Esophagus mucosa (tissue), 1 donor: ENCODE measurements at places on chromosomes 3 and 15. TPM values are rescaled to one million over a fixed set of nuclear protein-coding genes. Genes with fewer than 3 reads are reported as not detected.
A peak's percentile ranks its signal among the peaks of the same experiment; 100 is the strongest.

Gene GABRR3
- total RNA-seq: not detected

GRCh38 chr15:96336108-96336595 lies 5.7 kb downstream of the NR2F2 start:
- no peak for ATAC-seq

Gene CHRNA7
- total RNA-seq: 0.76 TPM

GRCh38 chr3:173371848-173372487 lies 25.6 kb upstream of the NLGN1 start:
- ATAC-seq: no peak

DNA sequence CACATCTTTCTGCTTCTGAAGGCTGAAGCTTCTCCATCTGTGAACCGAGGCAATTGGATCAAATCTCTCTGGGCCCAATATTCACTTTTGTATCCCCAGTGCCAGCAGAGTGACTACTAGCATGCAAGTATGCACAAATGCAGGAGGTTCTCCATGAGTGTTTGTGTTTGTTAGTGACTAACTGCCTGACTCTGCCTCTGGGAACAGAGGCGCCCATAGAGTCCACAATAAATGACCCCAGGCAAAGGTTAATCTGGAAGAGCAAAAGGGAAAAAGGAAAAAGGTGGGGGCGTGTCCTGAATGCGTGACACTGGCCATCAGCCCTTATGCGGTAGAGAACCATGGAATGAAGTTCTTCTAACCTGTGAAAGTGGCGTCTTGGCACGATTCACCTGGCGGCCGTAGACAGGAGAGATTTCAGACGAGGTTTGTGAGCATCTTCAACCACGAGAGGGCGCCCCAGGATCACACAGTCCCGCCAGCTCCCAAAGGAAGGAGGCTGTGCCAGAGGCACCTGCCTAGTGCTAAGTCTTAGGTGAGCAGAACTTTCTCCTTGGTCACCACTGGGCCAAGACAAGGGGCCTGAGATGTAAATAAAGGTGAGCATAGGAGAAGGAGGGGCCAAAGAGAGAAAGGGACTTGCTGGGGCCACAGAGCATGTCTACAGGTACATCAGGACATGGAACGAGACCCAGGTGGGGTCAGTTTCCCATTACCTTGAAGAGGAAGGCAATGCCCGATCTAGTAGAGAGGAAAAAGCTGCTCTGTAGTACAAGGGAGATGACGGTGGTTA lies 44.2 kb downstream of the RBPMS2 start:
- peak; percentile 90 for ATAC-seq

Gene DGKG
- total RNA-seq: 0.40 TPM

- ATAC-seq: no peak
Observed at GRCh38 chr3:43852066-43852465, 161.3 kb downstream of the ABHD5 start.

Gene C2CD4A
- 0.44 TPM for total RNA-seq

- ATAC-seq: no peak
Observed at GRCh38 chr3:157275832-157276231, 115.9 kb upstream of the CCNL1 start.

GRCh38 chr15:57134851-57135250 lies 216.4 kb downstream of the TCF12 start:
- ATAC-seq: no peak

GRCh38 chr3:129486664-129487035 lies 41.8 kb upstream of the RHO start:
- no peak for ATAC-seq

DNA sequence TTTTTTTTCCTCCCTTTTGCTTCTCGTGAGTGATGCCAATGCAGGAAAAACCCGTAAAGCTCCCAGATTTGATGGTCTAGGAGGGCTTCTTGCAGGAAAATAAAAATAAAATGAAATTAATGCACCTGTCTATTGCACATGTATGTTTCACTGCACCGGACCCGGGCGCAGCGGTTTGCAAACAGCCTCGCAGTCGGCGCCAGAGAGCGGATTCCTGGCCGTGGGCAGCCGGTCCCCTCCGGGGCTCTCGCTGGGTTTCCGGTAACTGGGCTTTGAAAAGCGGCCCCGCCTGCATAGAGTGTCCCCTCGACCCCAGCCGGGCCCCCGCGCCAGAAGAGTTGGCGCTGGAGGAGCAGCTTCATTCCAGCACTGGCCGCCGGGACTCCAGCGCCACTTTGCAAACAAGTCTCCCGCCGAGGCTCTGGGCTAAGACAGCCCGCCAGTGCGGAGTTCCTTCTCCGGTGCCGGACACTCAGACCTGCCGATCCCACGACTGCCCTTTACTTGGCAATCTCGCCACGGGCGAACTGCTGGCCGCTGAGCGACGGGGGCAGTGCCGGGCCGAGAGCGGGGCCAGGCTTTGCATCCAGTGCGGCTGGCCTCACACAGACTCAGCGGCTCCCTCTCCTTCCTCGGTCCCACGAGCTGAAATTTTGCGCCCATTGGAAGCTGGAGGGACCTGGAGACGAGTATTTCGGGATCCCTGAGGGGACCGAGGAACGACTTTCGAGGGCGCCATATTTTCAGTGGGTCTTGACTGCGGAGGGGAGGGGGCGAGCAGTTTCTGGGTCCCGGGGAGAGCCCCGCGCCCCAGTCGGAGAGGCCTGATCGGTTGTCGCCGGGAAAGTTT lies 225.9 kb upstream of the C2CD4B start:
- peak; percentile 37 for ATAC-seq

- no peak for ATAC-seq
Observed at GRCh38 chr15:35308802-35309201, 223.7 kb upstream of the NANOGP8 start.

GRCh38 chr3:13540297-13540995 lies 8.5 kb upstream of the FBLN2 start:
- no peak for ATAC-seq

DNA sequence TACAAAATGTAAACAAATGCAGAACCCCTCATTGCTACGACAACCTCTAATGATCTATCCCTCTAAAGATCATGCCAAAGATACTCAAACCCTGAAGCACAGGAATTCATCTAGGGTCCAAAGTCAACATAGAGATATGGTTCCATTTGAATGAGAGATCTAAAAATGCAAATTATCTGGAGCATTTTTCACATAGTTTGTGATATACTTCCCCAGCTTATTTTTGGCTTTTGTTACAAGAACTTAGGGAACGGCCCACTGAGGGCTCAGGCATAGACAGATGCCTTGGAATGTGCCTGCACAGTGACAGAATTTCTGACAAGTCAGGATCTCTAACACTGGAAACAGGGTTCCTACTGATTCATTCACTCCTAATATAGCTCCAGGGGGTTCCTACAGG lies 258.9 kb upstream of the THBS1 start:
- no peak for ATAC-seq

- ATAC-seq: no peak
Observed at GRCh38 chr3:145628211-145628610, 532.8 kb downstream of the PLOD2 start.

DNA sequence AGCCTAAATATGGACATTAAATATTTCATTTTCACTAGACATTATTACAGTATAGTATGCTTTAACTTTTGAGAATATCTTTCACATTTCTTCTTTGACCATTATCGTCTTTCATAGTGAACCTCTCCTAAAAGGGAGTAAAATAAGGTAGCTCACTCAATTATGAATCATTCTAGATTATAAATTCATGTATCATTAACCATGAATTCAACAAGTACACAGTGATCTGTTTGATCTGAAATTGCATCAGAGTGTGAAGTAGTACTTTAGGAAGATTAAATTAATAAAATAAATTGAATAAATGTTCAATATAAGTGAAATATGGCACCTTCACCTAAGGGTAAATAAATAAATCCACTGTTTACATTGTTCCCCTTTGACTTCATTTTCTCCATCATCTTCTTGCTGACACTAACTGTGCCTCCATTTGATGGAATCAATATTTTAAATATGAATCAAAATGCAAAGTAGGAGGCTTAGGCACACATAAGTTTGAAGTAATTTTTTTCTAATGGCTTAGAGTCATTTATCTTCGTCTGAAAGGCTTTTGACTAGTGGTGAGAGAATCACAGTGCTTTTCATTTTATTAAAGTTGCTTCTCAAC lies 174.1 kb upstream of the MDFIC2 start:
- no peak for ATAC-seq

DNA sequence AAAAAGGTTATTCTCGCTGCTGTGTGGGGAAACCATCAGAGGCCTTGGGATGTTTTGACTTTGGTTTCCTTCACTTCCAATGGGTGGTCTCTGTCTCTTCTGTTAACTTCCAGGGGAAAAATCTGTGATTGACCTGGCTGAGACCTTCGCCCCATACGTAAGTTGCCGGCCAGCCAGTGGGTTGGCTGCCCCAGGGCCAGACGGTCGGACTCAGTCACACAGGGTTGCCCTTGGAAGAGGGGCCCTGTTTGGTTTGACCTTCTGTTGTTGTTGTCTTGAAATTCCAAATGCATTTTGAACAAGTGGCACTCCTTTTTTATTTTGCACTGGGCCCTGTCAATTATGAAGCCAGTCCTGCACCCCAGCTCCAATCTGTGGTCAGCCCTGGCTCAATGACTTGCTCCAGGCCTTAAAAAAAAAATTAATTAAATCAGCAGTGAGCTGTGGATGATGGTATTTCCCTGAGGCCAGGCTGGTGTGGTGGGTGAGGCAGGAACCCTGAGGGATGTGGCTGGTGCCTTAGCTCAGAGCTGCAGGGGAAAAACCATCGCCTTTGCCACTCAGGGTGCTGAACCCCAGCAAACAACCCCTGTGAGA lies 4.5 kb downstream of the FAM107A start:
- no peak for ATAC-seq

GRCh38 chr3:49937090-49937489 lies 2.9 kb upstream of the RBM6 start:
- ATAC-seq: no peak

DNA sequence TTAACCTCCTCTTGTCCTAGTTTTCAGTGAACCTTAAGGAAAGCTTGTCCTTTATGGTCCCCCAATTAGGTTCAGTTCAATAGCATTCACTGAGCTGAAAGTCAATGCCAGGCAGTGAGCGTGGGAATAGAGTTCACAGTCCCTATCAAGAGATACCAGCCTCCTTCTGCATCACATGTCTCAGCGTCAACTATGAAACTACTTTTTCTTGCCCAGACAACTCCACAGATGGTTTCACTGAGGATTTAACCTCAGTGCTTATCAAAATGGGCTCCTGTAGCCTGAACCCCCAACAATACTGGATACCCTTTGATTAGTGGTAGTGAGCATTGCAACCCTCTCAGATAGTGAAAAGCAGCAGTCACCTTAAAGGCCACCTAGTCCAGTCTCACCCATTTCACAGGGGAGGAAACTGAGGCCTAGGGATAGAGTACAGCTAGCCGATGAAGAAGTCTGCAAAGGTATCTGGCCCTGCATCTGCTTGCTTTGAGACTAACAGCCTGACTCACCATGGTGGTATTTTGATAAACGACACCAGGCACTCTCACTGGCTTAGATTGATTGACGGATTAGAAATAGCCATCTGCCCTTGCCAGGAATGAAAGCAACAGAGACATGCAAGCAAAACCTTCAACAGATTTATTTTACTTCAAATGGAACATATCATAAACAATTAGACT lies 1.6 kb upstream of the UBA3 start:
- no peak for ATAC-seq

- no peak for ATAC-seq
Observed at GRCh38 chr15:78322724-78323521, 17.2 kb upstream of the CRABP1 start.

DNA sequence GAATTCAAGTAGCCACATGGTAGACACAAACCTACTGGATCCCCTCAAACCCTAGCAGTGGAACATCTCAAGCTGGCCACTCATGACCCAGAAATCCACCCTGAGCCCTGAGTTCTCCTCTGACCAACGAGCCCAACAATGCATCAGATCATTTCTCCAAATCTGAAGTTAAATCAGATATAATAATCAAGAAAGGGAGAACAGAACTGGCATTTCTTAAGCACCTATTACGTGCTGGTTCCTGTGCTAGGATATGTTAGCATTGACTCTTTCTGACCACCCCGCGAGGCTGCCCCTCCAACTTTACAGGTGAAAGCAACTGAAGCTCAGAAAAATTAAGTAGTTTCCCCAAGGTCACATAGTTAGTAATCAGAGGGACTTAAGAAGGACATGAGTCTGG lies 51.5 kb upstream of the CCDC174 start:
- no peak for ATAC-seq

- ATAC-seq: peak; percentile 37
Observed at GRCh38 chr15:74709011-74709410, 13.2 kb upstream of the EDC3 start.
